Suprapubic skin (tissue), 4 donors: ENCODE measurements at places on chromosomes 1 and 21.

- DNase-seq, result peak; percentile 40
Observed at GRCh38 chr1:2802421-2802961, 998 bp upstream of the TTC34 start.

GRCh38 chr1:230824919-230825721 is 43.2 kb downstream of the C1orf198 start:
- no peak for DNase-seq

- DNase-seq, result no peak
Observed at GRCh38 chr1:53395671-53396215, 63.5 kb upstream of the DMRTB1 start.

GRCh38 chr1:236007781-236008180 is 57.1 kb downstream of the NID1 start:
- no peak for DNase-seq

GRCh38 chr1:204726478-204726877 is 40.9 kb upstream of the LRRN2 start:
- no peak for DNase-seq

- DNase-seq, result no peak
Observed at GRCh38 chr1:199290186-199290585, 651.3 kb downstream of the PTPRC start.

DNA sequence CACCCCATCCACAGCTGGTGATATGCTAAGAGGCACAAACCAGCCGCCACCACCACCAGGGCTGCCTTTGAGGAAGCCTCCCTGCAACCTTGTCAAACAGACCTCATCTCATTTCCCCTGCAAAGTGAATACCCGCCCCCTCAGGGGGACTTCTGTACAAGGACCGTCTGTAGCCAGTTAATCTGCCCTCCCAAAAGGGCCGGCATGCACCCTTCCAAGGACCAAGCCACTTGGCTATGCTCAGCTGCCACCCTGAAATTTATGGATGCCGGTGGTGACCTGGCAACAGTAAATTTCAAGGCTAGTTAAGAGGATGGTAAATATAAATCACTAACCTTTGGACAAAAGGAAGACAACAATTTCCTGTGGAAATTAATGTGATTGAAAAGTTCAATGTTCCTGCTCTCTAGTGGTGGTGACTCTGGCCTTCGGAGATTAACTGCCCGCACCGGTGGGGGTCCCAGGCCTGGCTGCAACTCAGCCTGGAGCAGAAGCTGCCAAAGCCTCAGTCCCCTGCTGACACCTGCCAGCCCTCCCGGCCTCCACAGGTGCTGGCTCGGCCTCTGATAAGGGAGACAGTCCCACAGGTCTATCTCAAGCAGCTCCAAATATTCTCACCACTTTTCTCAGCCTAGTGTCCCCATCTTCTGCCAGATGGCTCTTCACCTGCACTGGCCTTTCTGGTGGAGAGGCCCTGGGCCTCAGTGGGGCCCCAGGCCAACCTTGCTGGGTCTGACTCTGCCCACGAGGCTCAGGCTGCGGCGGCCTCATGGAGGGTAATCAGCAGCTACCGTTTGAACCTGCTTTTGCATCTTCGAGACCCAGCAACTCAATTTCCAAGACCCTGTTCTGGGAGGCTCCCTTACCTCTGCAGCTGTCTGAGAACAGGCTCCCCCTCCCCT is 12.2 kb downstream of the TMEM53 start:
- no peak for DNase-seq

GRCh38 chr1:84701376-84701775 is 11.1 kb upstream of the SSX2IP start:
- DNase-seq, result no peak

- DNase-seq, result peak; percentile 59
Observed at GRCh38 chr1:4603295-4604110, 50.9 kb upstream of the AJAP1 start.

GRCh38 chr1:7847599-7847998 is 5.3 kb downstream of the UTS2 start:
- no peak for DNase-seq

GRCh38 chr1:85027242-85027983 is 20.9 kb downstream of the MCOLN3 start:
- DNase-seq, result no peak

- DNase-seq, result no peak
Observed at GRCh38 chr1:107467286-107467685, 326.4 kb downstream of the NTNG1 start.

DNA sequence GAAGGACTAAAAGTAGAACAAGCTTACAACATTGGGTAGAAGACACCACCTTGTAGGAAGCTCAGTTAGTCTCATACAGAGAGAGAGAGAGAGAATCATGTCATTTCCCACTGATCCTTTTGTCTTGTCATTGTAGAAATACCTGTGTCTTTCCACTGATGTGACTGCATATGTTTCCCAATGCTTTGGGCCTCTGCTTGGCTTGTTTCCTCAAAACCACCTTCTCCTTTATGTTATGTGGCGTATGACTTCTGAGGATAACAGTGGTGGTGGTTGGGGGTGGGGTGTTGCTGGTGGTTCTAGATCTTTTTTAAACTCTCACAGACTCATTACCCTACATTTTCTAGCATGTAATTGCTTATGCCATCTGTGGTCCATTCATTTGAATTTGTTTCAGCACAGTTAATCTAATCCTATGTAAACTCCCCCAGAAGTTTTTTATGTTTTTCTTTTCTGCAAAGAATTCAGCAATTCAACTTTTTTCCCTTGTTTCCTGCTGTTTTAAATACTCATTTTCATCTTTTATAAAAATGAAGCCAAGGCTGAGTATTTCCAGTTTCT is 9.3 kb downstream of the RGL1 start:
- no peak for DNase-seq

DNA sequence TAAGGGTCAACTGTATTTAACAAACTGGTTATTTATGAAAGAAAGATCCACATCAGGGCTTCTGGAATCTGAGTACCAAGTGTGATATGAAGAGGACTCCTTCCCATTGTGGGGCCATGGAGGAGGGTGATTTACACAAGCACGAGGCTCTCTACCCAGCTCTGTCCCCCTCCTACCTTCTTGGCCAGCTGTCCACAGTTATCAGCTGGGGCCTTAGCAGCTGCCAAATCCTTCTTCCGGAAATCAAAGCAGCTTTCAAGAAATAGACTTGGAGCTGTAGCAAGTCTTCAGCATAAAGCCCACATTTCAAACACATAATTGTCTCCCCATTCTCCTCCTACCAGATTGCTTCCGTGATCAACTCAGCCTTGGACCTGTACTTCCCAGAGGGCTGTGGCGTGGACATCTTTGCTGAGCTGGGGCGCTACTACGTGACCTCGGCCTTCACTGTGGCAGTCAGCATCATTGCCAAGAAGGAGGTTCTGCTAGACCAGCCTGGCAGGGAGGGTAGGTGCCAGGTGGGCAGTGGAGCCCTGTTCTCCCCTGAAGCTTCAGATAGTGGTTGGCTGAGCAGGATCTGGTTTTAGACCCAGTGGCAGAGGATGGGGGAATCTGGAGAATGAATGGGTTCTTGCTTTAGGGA is 15.5 kb downstream of the AZIN2 start:
- no peak for DNase-seq

- DNase-seq, result no peak
Observed at GRCh38 chr1:82921759-82922158, 1077.2 kb downstream of the TTLL7 start.

GRCh38 chr1:14613926-14614325 is 15.4 kb downstream of the KAZN start:
- DNase-seq, result no peak

- DNase-seq, result peak; percentile 90
Observed at GRCh38 chr1:209652873-209653401, 712 bp upstream of the LAMB3 start.

GRCh38 chr1:248808876-248809275 is 16.8 kb downstream of the SH3BP5L start:
- no peak for DNase-seq

GRCh38 chr1:214044438-214045214 is 56.9 kb downstream of the PROX1 start:
- DNase-seq, result no peak

DNA sequence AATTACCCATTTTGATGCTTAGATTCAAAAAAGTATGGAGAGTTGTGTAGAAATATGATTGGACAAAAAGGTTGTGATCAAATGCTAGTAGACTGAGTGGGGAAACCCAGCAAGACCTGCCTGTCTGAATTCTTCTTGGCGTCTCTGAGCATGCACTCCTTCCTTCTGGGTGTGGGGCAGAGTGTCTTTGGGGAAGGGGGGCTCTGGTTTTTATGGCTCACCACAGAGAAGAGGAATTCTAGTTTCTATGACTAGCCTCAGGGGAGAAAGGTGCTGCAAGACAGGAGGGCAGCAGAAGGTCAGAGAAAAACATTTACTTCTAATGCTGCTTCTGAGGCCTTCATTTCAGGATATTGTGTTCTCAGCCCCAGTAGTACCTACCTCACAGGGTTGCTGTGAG is 33.9 kb upstream of the PIGC start:
- no peak for DNase-seq

DNA sequence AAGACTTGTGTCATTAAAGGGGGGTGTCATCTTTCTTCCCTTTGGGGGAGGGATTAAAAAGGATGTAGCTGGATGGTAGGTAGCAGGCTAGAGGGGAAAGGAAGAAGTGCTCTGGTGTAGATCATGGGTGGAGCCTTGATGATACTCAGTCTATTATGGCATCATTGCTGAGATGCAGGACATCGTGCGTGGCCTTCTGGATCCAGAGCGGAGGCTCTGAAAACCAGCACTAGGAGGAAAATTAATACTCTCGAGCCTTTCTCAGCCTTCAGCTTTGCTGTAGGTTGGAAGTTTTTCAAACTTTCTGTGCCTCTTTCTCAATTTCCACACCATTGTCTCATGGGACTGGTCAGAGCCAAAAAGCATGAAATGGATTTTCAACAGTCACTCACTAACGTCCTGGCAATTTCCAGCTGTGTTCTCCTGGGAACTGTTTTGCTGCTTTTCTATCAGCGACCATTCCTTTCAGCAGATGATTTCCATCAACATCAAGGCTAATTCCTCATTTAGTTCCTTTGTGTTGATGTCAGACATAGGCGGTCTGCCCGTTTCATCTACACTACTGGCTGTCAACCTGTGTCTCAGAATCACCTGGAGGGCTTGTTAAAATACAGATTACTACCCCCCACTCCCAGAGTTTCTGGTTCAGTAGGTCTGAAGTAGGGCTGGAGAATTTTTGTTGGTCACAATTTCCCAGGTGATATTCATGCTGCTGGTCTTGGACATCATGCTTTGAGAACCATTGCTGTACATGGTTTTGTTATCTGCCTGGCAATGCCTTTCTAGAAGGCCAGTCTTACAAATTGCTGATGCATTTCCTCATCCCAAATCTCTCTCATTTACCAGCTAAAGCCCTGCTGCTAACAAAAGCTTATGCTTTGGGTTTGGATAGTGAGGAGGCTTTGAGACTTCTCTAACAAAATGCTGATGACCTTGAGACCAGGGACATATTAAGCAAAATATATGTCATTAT is 7.7 kb downstream of the CACNA1E start:
- no peak for DNase-seq

- DNase-seq, result no peak
Observed at GRCh38 chr1:175768610-175769009, 25.2 kb upstream of the TNR start.

GRCh38 chr21:39319251-39319756 is 5.9 kb upstream of the BRWD1 start:
- no peak for DNase-seq

- DNase-seq, result no peak
Observed at GRCh38 chr1:30929944-30930525, 21.5 kb upstream of the SDC3 start.
